Fibroblast of mammary gland (primary cell): ENCODE measurements at places on chromosomes 6 and 20.

GRCh38 chr6:130776287-130776925 lies 50.8 kb upstream of the SMLR1 start:
- DNase-seq = no peak

- DNase-seq = no peak
These were observed 15.3 kb downstream of the PRL start for GRCh38 chr6:22281341-22282085.

- DNase-seq = peak; percentile 29
These were observed 200.0 kb downstream of the LY86 start for GRCh38 chr6:6788394-6789032.

- DNase-seq = peak; percentile 86
These were observed 53.0 kb downstream of the ADAT2 start for GRCh38 chr6:143397227-143398222.

DNA sequence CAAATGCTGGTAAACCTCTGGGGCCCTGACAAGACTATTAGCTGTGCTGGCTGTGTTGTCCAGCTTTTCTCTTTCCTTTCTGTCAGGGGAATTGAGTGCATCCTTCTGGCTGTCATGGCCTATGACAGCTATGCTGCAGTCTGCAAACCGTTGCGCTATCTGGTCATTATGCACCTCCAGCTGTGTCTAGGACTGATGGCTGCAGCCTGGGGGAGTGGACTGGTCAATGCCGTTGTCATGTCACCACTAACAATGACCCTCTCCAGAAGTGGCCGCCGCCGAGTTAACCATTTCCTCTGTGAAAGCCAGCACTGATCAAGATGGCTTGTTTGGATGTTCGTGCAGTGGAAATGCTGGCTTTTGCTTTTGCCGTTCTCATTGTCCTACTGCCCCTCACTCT lies 20.3 kb downstream of the OR2B6 start:
- DNase-seq = no peak

- DNase-seq = peak; percentile 10
These were observed 41.8 kb downstream of the FARS2 start for GRCh38 chr6:5302995-5303622.

DNA sequence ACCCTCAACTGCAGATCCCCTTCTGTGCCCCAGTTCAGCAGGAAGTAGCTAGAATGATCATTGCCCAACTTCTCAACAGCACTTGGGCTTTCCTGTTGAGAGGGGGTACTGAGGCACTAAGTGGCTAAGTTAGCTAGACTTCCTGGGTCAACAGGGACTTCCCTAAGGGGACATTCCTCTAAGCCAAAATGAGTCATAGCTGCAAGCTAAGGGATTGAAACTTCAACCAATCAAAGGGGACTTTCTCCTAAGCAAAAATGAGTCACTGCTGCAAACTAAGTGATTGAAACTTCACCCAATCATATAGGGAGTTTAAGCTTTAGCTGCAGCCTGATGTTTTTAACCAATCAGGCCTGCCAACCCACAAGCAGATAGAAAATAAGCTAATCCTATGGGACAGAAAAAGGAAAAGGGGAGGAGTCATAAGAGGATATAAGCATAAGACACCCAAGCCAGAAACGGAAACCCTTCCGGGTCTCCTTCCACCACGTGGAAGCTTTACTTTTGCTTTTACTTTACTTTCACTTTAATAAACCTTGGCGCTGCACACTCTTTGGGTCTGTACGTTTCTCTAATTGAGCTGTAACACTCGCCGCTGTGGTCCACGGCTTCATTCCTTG lies 659.0 kb upstream of the HS3ST5 start:
- DNase-seq = no peak

DNA sequence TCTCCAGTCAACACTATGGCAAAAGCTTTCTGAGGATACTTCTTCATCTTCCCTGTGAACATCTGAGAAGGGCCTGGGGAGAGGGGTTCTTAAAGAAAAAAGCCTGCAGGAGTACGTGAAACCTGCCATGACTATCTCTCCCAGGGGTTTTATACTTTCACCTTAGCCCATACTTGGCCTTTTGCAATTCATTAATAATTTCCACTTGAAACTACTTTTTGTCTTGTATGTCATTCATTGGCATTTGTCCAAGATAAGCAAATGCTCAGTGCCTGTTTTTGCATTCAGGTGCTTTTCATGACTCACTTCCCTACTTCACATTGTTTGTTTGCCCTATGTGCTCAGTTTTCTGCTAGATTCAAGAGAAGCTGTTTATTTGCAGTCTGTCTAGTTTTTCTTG lies 580.3 kb upstream of the GJE1 start:
- DNase-seq = peak; percentile 98

DNA sequence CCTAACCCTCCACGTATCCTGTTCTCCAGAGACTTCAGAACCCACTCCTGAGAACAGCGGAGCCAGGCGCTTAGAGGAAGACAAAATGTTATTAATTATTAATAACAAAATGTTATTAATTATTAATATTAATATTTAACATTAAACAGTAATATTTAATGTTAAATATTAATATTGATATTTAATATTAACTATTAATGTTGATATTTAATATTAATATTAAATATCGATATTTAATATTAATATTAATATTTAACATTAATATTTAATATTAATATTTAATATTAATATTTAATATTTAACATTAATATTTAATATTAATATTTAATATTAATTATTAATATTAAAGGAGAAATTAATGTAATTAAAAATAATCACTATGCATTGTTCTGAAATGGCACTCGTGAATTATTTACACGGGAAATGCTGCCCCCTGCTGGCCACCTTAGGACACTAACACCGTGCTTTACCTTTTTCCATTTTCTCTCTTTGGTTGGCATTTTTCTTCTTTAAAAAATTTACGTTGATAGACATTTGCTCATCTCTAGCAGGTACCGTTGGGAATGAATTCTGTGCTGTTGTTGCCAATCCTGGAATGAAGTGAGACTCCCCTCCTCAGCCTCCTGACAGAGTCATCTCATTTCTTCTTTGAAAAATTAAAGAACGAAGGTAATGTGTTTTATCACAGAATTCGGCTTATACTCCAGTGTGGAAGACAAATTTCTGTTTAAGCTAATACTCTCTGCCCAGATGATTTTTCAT lies 7.5 kb upstream of the GGTLC1 start:
- peak; percentile 34 for DNase-seq

DNA sequence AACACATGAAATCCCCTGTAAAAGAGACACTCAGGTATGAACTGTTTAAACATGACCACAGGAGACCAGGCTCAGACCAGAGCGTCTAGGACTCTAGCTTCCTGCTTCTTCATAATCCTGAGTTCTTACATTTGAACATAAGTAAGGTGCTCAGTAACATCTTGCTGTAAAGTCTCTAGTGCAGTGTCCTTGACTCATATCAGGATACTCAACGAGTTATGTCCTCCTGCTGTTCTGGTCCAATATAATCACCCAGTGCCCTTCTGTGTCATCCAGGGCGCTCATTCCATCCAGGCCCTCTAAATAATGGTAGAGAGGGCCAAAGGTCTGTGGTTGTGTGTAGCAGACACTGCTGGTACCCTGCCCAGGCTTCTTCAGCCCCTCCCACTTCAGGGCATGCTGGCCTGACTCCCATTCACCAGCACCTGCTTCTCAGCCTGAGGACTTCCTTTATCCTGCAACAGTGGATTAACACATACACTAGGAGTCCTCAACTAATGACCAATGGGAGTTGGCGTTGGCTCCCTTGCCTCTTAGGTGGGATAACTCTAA lies 66.8 kb upstream of the MOCS1 start:
- DNase-seq = no peak

GRCh38 chr6:30884521-30885480 lies 482 bp downstream of the DDR1 start:
- no peak for DNase-seq

- DNase-seq = peak; percentile 60
These were observed 163.6 kb upstream of the CENPW start for GRCh38 chr6:126176282-126176681.

- peak; percentile 41 for DNase-seq
These were observed 35.8 kb upstream of the TPD52L1 start for GRCh38 chr6:125117818-125118217.

GRCh38 chr20:41570557-41570956 lies 47.6 kb downstream of the CHD6 start:
- DNase-seq = no peak

- DNase-seq = no peak
These were observed 12.1 kb downstream of the OGFRL1 start for GRCh38 chr6:71300561-71301168.

- DNase-seq = no peak
These were observed 108.2 kb downstream of the THBS2 start for GRCh38 chr6:169145496-169145895.

- peak; percentile 71 for DNase-seq
These were observed 39.2 kb upstream of the TLDC2 start for GRCh38 chr20:36836591-36837269.

DNA sequence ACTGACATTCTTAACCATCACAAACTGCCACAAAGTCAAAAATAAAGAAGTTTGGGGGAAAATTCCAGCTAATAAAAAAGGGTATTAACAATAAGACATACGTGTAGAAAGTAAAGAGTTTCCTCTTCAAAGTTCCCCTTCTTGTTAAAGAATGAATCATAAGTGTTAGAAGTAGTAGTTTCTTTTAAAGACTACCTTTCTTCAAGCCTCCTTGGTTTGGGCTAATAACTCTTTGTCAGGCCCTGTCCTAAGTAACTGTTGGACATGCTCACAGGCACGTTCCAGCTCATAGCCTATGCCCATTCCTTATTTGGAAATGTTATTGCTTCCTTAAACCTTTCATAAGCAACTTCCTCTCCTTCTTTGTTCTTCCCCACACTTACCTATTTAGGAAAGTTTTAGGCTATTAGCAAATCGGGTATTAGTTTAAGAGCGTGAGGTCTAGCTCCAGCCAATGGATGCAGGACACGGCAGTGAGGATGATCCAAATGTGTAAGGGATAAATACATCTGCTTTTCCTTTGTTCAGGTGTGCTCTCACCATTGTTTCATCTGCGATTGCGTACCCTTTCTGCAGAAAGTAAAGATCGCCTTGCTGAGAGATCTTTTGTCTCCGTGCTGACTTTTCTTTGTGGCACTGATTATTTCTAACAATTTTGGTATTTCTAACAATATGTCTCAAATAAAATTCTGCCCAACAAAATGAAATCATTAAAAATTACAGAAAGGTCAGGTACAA lies 64.9 kb downstream of the CHD6 start:
- DNase-seq = no peak

DNA sequence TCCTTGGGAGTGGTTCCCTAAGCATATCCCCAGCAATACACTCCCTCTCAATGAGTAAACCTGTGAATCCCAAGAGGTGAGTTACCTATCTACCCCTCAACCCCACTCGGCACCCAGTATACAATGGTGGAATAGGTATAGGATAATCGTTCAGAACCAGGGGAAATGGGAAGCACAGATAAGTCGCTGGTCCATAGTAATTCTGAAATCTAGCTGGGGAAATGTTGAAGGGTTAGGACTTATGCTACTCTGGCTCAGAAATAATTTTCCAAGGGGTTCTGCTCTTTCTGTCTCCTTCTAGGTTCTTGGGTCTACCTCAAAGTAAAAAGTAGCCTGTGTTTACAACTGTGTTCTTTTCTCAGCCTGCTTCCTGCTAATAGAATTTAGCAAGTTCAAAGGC lies 62.3 kb upstream of the NNAT start:
- no peak for DNase-seq

DNA sequence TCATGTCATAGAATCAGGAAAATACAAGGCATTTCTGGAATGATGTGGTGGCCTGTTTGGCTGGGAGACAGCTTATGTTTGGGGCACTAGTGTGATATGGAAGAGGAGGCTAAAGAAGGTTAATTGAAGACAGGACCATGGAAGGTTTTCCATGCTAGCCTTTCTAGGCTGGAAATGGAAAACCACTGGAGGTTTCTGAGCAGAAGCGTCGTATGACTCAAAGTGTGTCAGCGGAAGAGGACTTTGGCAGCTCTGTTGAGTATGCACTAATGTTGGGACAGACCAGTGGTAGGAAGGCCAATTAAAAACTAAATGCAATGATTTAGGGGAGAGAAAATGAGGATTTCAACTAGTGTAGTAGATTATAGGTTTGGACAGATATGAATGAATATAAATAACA lies 413.1 kb downstream of the PLCB1 start:
- DNase-seq = peak; percentile 88

DNA sequence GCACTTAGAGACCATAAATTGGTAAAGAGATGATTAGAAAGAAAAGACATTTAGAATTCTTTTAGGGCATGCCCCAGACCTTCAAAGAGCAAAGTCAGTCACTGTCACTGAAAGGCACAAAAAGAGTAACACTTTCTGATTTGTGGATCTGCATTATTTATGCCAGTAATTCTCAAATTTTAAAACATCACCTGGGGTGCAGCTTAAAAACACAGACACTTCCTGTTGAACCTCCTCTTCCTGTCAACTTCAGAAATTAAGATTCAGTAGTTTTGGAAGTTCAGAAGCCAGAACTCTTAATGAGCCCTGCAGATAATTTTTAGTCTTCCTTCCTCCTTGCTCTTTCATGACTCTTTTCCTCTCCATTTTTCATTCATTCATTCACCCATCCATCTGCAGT lies 137.5 kb downstream of the NRN1 start:
- DNase-seq = no peak

DNA sequence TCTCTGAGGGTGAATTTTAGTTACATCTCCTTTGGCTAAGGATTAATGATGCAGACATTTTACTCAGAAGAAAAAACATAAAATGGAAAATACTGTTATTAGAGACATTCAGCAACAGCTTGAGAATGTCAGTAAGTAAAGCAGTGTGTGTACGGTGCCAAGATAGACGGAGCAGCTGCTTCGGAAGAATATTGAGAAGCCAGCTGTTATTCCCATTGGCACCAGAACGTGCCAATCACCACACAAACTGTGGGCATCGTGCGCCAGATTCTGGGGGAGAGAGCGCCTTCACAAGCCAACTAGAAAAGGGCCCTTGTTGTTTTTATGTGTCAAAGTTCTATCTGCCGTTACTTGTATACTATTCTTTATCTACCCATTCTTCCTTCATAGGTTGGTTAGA lies 163.4 kb downstream of the MTFR2 start:
- DNase-seq = no peak

DNA sequence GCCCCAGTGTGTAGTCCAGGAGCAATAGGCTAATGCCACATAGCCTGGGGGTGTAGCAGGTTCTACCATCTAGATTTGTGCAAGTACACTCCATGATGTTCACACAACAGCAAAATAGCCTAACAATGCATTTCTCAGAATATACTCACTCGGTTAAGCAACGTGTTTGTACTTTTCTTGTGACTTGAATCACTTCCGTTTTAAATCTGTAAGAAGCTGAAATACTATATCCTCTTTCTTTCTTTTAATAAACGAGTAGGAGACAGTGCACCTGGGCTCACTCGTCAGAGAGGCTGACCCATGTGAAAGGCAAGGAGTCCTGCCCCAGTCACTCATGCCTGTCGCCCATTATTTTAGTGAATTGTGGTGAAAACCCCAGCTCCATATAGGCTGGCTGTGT lies 201.6 kb downstream of the FOXA2 start:
- peak; percentile 34 for DNase-seq

- no peak for DNase-seq
These were observed 18.9 kb downstream of the CASS4 start for GRCh38 chr20:56430957-56431356.

DNA sequence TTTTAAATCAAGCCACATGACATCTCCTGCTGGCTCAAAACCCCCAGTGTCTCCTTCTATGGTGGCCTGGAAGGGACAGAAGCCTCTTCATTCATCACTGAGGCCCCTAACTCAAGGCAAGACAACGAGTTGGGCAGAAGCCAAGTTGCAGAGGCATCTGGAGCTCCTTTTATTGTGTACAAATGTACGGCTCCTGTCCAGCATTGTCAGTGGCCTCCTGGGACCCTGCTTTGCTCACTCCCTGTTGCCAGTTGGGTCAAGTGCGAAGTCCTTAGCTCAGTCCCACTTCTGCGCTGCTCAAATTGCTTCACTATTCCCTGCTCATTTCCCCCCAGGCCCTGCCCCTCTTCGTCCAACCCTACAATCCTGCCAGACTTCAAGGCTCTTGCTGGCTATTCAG lies 181.2 kb upstream of the PMEPA1 start:
- no peak for DNase-seq
